ENCODE measurements at places on chromosomes 3 and 15. TPM values are rescaled to one million over a fixed set of nuclear protein-coding genes. Genes with fewer than 3 reads are reported as not detected.

- no peaks in the 10 kb centered on the region for H3K4me1 ChIP-seq
- H3K27me3 ChIP-seq = no peaks in the 10 kb centered on the region
- DNase-seq = no peak
- H3K27ac ChIP-seq = no peak overlapping the region
- H3K36me3 ChIP-seq = no peaks in the 10 kb centered on the region
These were observed 14.8 kb upstream of the ZBTB20 start for GRCh38 chr3:115161866-115162265.

GRCh38 chr15:41891946-41892345, 1.9 kb downstream of the SPTBN5 start:
- H3K4me3 ChIP-seq = no peak overlapping the region
- H3K4me1 ChIP-seq = no peaks in the 10 kb centered on the region
- H3K27me3 ChIP-seq = no peaks in the 10 kb centered on the region
- DNase-seq = no peak
- H3K27ac ChIP-seq = no peak overlapping the region

DNA sequence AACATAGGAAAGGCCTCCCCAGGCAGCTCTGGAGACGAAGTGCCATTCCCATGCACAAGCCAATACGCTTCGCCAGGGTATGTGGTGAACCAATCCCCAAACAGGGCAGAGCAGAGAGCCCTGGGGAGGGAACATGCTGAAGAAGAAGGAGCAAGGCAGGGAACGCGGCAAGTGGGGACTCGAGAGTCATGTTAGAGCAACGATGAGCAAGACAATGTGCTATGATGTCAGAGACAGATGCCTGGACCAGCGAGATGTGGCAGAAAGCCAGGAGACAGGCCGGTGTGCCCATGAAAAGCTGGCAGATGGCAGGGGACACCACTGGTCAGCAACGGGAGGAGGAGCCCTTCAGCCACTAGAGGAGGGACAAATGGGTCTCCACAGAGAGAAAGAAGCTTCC, 39.6 kb downstream of the NIPA2 start:
- DNase-seq = no peak
- no peak overlapping the region for H3K27ac ChIP-seq
- H3K4me3 ChIP-seq = no peak overlapping the region
- H3K36me3 ChIP-seq = peaks cover 89% of the 10 kb centered on the region

DNA sequence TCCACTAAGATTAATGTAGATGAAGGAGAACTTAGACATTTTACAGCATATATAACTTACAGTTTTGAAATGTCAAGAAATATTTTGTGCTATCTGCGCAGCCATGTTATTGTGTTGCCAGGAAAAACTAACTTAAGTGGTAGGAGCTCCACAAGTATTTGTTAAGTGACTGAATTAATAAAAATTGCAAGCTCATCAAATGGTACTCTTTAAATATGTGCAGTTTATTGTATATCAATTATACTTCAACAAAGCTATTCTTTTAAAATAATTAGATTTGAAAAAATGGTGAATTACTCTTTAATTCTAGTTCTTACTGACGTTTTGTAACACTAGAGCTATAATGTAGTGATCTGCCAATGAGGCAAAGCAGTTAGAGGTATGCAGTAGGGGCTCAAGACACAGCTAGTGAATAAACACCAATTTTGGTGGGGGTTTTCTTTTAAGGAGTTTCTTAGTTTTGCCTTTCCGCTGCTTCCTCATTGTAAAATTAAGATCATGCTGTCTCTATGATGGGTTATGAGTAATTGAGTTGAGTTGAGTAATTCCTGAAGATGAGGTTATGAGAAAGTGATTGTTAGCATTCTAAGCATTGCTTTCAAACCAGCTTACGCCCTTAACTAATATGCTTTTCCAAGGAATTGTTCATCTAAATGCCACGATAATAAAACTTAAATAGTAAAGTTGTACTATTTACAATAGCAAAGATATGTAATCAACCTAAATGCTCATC, 10.9 kb upstream of the LXN start:
- no peak overlapping the region for H3K4me3 ChIP-seq
- no peak overlapping the region for H3K27ac ChIP-seq
- no peaks in the 10 kb centered on the region for H3K27me3 ChIP-seq
- no peak for DNase-seq
- no peaks in the 10 kb centered on the region for H3K4me1 ChIP-seq

The NUP210 gene
- total RNA-seq = 11.0 TPM

GRCh38 chr3:66598168-66598567, 97.3 kb upstream of the LRIG1 start:
- DNase-seq = no peak
- no peak overlapping the region for H3K4me3 ChIP-seq
- H3K27me3 ChIP-seq = no peaks in the 10 kb centered on the region
- H3K4me1 ChIP-seq = peaks cover 2% of the 10 kb centered on the region
- no peaks in the 10 kb centered on the region for H3K36me3 ChIP-seq

The SAMD7 gene
- total RNA-seq = not detected

- H3K4me1 ChIP-seq = no peaks in the 10 kb centered on the region
- H3K27me3 ChIP-seq = no peaks in the 10 kb centered on the region
- no peaks in the 10 kb centered on the region for H3K36me3 ChIP-seq
- no peak overlapping the region for H3K4me3 ChIP-seq
These were observed 881.3 kb upstream of the NR2F2 start for GRCh38 chr15:95449230-95449628.

DNA sequence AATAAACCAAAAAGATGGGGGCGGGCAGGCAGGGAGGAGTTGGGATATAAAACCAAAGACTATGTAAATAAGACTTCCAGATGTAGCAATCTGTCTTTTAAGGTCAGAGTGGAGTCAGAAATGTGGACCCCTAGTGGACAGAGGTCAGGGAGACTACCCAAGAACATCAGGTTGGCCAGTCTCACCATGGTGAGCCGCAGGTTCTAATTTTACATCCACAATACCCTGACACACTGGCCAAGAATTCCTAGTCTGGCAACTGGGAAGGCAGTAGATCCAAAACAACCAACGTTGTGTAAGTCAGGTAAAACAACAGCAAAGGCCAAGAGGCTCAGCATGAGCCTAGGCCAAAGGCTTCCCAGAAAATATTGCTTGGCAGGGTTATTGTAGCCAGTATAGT, 203.4 kb downstream of the FOXP1 start:
- no peak overlapping the region for H3K4me3 ChIP-seq
- no peaks in the 10 kb centered on the region for H3K36me3 ChIP-seq

The DNAH1 gene
- total RNA-seq = 7.6 TPM

The ZNF385D gene
- 32.0 TPM for total RNA-seq

The C2CD4A gene
- not detected for total RNA-seq

DNA sequence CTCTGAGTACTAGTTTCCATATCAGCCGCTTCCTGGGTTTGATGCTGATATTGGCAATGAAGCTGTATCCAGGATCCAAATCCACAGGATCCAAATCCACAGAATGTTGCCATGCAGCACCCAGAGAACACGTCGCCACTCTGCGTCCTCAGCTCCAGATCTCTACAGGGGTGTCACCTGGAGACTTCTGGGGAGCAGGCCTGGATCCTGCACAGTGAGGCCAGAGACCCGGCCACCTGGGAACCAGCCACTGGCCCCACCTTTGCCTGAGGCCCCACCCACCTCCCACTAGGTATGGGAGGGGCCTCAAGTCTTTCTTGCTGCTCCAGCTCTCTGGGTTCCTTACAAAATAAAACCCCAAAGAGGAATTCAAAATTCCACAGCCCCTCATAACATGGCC, 123.9 kb downstream of the LRRK1 start:
- no peaks in the 10 kb centered on the region for H3K36me3 ChIP-seq
- no peak overlapping the region for H3K4me3 ChIP-seq
- H3K27ac ChIP-seq = no peak overlapping the region
- no peak for DNase-seq

The GPX1 gene
- 422 TPM for total RNA-seq

DNA sequence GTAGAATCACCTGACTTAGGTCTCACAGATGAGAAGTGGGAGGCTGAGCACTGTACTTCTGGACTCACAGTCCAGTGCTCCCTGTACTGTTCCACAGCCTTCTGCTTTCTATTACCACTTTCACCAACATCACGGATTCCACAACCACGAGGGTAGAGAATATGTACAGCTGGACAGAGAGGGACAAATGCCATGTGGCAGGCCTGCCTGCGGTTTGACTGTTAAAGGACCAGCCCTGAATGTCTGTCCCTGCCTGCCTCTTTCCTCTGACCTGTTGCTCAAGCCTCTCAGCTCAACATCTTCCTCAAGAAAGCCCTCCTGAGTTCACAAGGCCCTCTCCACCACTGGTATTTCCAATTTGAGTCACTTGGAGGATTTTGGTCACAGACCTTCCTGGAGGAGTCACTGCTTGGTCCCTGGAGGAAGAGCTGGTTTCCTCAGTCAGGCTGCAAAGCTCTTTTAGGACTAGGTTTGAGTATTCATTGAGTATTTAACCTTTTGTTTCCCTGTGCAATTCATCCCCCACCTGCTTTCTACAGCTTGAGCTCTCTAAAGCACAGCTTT, 49.1 kb downstream of the RAB11A start:
- H3K27ac ChIP-seq = no peak overlapping the region
- no peak for DNase-seq
- H3K4me1 ChIP-seq = no peaks in the 10 kb centered on the region

DNA sequence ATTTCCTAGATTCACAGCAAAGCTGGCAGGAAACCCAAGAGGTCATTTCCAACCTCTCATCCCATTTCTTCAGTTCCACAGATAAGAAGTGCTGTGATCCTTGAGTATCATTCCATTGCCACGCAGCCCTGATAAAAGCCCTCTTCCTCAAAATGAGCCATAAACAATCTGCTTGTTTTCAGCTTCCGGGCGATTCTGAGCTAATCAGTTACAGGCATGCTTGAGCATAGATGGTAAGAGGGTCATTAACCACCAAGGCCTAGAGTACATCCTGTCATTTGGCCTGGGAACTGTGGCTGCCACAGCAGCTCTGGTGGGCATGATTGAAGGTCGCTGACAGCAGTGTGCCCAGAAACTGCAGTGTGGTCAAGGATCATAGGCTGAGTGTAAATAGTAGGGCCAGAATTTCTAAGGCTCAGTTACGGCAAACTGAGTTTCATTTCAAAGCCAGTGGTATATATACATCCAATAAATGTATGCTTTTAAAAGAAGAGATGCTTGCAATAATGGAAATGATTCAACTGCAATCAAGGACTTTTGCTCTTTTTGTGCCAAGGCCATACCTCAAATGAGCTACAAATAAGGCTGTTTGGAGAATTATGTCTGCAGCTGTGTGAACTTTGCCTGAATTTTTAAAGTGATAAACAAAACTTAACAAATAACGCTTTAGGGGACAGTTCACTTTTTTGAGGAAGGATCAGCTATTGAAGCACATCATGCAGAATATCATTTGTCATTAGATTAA, 47.3 kb downstream of the P3H2 start:
- no peaks in the 10 kb centered on the region for H3K36me3 ChIP-seq
- H3K27ac ChIP-seq = no peak overlapping the region
- no peaks in the 10 kb centered on the region for H3K27me3 ChIP-seq
- no peak for DNase-seq
- H3K4me3 ChIP-seq = no peak overlapping the region
- peaks cover 16% of the 10 kb centered on the region for H3K4me1 ChIP-seq

DNA sequence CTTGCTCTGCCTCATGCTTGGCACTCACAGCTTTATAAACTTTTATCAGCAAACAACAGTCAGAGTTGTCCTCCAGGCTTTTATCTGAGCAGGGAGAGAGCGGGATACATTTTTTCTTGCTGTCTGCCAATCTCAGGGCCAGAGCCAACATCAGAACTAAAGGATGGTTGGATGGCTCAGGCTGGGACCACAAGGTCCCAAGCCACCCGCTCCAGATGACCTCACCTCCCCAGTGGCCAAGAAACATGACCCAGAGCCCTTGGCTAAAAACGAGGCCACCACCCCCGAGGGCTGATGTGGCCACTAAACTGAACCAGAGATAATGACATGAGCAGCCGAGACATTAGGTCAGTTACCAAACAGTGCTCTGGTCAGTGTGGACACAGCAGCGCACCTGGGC, 18.8 kb upstream of the SPATA12 start:
- no peak overlapping the region for H3K4me3 ChIP-seq
- no peaks in the 10 kb centered on the region for H3K27me3 ChIP-seq
- H3K27ac ChIP-seq = no peak overlapping the region
- H3K4me1 ChIP-seq = no peaks in the 10 kb centered on the region
- no peaks in the 10 kb centered on the region for H3K36me3 ChIP-seq
- no peak for DNase-seq

The HAPLN3 gene
- total RNA-seq = 189 TPM

GRCh38 chr3:138404121-138404520, 30.3 kb upstream of the ESYT3 start:
- H3K4me1 ChIP-seq = no peaks in the 10 kb centered on the region
- no peak overlapping the region for H3K4me3 ChIP-seq
- peaks cover 36% of the 10 kb centered on the region for H3K36me3 ChIP-seq
- no peaks in the 10 kb centered on the region for H3K27me3 ChIP-seq
- DNase-seq = no peak

GRCh38 chr3:159813822-159814531, 174.7 kb upstream of the IL12A start:
- no peak overlapping the region for H3K4me3 ChIP-seq
- H3K27me3 ChIP-seq = no peaks in the 10 kb centered on the region
- no peak for DNase-seq

- no peak overlapping the region for H3K27ac ChIP-seq
- H3K27me3 ChIP-seq = no peaks in the 10 kb centered on the region
- H3K4me1 ChIP-seq = no peaks in the 10 kb centered on the region
- DNase-seq = no peak
- no peaks in the 10 kb centered on the region for H3K36me3 ChIP-seq
These were observed 40.8 kb downstream of the CLSTN2 start for GRCh38 chr3:139975594-139976365.

DNA sequence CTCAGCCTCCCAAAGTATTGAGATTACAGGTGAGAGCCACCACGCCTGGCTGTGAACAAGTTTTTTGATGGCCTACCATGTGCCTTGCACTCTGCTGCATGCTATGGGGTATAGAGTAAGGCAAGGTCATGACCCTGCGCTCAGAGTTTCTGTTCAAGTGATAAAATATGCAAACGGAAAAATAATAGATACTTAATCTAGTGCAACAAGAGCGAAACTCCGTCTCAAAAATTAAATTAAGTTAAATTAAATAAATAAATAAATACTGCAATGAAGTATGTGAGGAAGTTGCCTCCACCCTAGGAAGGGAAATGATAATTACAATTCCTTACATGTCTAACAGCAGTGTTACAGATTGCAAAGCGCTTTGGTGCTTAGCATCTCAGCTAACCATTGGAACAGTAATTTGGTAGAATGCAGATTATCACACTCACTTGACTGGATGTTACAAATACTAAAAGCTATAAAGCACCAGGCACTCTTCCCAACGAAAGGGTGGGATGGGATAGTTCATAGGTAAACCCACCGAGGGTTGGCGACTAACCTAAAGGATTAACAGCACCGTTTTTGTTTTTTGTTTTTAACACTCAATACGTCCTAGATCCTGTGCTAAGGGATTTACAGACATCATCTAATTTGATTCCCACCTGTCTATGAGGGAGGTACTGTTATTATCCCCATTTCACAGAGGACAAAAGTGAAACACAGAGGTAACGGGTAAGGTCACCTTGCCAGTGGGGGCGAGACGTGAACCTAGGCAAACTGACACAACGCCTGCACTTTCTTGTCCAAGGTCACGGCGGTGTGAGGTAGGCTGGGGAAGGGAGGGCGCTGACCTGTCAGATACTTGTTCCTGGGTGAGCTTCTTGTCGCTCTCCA, 793 bp upstream of the FANCD2 start:
- no peaks in the 10 kb centered on the region for H3K27me3 ChIP-seq
- H3K36me3 ChIP-seq = peaks cover 28% of the 10 kb centered on the region
- H3K27ac ChIP-seq = peak overlapping the region; percentile 59
- DNase-seq = no peak
- peaks cover 7% of the 10 kb centered on the region for H3K4me1 ChIP-seq

The LDHAL6B gene
- total RNA-seq = not detected

- H3K27ac ChIP-seq = no peak overlapping the region
- H3K4me1 ChIP-seq = no peaks in the 10 kb centered on the region
- H3K27me3 ChIP-seq = no peaks in the 10 kb centered on the region
- no peak for DNase-seq
These were observed 302.1 kb downstream of the ROBO2 start for GRCh38 chr3:77342027-77342426.

The SLC38A3 gene
- total RNA-seq = not detected

All from ascending aorta (tissue), 2 donors.